HS-5 (cell line): ENCODE measurements at places on chromosomes 7 and 10.

DNA sequence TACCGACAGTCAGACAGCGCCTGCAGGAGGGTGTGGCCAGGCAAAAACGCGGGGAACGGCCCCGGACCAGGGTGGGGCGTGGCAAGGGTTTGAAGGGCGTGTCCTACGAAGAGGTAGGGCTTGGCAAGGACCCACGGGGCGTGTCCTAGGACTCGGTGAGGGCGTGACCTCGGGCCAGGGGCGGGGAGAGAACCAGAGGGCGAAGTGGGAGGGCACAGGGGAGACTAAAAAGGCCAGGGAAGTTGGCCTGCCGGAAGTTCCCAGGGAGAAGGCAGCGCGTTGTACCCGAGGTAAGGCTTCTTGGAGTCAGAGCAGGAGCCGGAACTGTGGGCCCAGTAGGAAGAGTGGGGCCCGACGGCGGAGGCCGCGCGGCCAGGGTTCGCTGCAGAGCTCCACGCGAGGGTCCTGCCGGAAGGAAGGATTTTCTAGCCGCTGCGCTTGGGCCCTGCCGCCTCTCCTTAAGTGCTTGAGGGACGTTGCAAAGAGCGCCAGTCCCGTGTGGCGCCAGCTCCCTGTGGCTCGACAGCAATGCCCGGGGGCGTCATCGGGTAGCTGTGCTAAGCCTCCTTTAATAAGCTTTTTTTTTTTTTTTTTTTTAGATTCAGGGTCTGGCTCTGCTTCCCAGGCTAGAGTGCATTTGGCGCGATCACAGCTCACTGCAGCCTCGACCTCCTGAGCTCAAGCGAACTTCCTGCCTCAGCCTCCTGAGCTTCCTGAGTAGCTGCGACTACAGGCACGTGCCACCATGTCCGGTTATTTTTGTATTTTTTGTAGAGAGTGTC is at the start of gene PTER:
PTER (plus strand) TSS at position 253 of the 782 bp plus-strand sequence. CDS start 47,375 bp downstream, outside the sequence.
- DNase-seq = peak; percentile 68

- no peak for DNase-seq
Observed at GRCh38 chr10:63069318-63069717, 63.8 kb upstream of the NRBF2 start.

GRCh38 chr7:156155988-156156733 is 343.9 kb upstream of the SHH start:
- no peak for DNase-seq

DNA sequence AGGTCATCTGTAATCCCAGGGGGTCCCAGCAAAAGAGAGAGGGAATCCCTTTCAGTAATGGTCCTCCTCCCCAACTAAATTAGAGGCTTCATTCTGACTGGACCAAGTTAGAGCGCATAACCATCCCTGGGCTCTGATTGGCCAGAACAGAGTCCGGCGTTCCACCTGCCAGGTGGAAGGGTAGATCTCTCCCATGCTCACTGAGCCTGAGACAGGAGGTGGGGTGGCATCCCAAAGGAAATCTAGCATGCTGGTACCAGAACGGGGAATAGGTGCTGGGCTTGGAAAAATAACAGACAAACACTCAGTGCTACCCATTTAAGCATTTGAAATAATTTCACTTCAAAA is 21.0 kb upstream of the TSPAN33 start:
- DNase-seq = no peak

DNA sequence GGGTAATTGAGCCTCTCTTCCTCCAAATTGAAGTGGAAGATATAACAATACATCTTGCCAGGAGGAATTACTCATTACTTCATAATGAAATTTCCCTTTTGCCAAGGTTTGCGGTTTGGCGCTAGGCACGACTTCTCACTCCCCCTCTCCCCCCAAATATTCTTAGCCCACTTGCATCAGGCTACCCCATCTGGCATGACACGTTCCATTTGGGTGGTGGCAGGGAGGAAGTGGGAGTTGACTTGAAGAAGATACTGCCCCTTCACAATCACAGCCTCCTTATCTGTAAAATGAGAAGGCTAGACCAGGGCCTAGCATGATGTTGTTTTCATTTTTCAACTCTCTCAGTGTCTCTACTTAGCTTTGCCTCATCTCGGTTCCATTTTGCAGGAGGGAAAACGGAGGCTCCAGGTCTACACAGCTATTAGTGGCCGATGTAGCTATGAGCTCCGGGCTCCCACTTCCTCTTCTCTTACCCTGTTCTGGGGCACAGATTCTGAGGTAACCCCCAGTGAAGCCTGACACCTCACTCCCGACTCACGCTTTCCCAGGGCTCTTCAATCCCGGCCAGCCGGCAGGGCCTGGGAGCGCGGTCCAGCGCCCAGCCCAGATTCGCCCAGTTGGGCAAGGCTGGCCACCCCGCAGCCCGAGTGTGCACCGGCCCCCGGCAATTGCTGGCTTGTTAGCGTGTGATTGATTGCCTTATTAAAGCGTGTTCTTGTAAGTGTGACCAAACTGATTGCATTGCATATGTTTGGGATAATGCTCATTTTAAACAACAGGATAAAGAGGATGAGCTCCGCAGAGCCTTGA is 6.5 kb downstream of the EVX1 start:
- DNase-seq = peak; percentile 60

DNA sequence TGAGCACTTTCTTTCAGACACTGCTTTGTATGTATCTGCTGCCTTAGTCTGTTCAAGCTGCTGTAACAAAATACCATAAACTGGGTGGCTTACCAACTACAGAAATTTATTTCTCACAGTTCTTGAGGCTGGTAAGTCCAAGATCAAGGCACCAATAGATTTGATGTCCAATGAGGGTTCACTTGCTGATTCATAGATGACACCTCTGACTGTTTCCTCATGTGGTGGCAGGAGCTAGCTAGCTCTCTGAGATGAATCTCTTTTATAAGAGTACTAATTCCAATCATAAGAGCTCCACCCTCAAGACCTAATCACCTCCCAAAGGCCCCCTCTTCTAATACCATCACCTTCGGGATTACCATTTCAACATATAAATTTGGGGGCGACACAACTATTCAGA is 76.6 kb upstream of the ADO start:
- no peak for DNase-seq

DNA sequence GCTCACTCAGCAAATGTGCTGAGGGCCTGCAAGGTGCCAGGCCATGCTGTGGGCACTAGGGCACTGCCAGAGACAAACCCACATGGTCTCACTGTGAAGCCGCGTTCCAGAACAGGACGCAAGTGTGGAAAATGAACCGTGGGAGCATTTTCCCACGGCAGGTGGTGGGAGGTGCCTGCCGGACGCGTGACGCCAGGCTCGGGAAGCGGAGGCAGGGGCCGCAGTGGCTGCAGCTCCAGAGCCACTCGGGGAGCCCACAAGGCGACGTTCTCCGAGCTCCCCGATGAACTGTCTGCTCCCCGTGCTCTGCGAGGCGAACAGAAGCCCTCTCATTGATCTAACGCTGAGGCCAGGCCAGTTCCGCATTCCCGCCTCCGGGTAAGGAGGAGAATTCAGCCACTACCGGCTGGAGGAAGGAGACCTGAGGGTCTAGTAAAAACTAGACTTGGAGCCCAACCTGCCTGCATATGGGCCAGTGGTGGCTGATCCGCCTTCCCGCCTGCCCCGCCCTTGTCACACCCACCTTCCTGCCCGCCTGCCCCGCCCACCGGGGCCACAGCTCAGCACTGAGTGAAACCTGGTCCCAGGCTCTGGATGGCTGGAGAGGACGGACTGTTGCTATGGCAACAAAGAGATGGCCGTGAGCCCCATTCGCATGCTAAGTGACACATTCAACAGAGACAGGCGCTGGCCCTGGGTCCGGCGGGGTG is 13.1 kb downstream of the ADGRA1 start:
- DNase-seq = no peak

GRCh38 chr10:99236627-99237309 is 1.1 kb upstream of the HPSE2 start:
- DNase-seq = no peak

DNA sequence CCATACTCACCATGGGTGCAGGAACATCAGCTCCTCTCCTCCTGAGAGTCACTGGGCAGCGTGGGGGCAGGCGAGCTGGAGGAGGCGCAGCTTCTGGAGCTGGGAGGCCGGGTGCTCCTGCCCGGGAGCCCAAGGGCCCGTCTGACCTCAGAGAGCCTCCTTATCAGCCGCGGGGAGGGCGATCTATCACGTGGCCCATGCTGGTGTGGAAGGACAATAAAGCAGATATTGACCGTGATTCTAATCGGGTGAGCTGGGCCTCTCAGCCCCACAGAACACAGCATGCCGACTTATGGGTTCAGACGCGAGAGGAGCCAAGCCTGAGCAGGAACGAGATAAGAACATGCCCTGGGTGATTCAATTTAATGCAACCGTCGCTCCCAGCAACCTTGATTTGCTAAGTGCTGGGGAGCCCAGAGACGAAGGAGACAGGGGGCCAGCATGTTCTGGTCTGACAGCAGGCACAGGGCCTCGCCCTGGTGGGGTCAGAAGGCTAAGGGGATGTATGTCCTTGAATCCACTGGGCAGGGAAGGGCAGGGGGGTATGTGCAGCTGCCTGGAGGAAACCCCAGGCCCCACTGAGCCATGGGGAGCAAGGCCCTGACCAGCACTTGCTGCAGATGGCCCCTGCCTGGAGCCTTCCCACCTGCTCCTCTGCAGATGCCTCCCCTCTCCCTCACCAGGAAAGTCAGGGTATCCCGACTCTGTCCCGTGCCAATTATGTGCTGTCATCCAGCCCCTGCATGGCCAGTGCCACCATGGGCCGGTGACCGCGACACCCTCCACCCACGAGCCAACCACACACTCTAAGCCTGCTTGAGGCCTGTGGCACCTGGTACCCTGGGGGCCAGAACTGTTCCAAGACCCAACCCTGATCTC is 95.3 kb upstream of the RET start:
- DNase-seq = no peak
